ENCODE measurements at places on chromosomes 2 and 18. TPM values are rescaled to one million over a fixed set of nuclear protein-coding genes. Genes with fewer than 3 reads are reported as not detected.

The SCYGR8 gene
- total RNA-seq, result not detected

The DCDC2C gene
- total RNA-seq, result 2.4 TPM

GRCh38 chr2:233404222-233404621 is 49.9 kb downstream of the DGKD start:
- DNase-seq, result no peak

GRCh38 chr2:120985174-120985996 is 249.7 kb downstream of the GLI2 start:
- no peak for DNase-seq

DNA sequence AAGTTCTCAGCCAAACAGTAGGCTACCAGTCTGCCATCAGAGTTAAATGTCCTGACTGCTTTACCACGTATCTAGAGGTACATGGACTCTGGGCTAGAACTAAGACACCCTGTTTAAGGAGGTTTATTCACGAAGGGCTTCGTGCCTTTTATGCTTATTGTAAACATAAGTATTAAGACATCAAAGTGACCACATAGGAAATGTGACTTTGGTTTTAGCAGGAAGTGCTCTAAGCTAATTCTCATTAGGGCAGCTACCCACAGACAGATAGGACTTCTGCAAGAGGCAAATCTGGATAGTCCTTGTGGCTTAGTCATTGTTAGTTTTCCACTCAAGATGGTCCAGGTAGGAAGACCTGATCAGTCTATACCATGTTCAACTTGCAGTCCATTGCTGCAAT is 233.3 kb upstream of the MGAT5 start:
- DNase-seq, result no peak

- no peak for DNase-seq
Observed at GRCh38 chr2:24929230-24929629, 9.2 kb upstream of the ADCY3 start.
